Neural progenitor cell (in vitro differentiated cells): ENCODE measurements at places on chromosomes 1 and 21. TPM values are rescaled to one million over a fixed set of nuclear protein-coding genes. Genes with fewer than 3 reads are reported as not detected.

- peak; percentile 82 for DNase-seq
Measured at GRCh38 chr1:37793773-37794371, at the start of gene MANEAL. MANEAL (plus strand) TSS chr1:37793847; CDS start chr1:37794183, 336 bp downstream.

DNA sequence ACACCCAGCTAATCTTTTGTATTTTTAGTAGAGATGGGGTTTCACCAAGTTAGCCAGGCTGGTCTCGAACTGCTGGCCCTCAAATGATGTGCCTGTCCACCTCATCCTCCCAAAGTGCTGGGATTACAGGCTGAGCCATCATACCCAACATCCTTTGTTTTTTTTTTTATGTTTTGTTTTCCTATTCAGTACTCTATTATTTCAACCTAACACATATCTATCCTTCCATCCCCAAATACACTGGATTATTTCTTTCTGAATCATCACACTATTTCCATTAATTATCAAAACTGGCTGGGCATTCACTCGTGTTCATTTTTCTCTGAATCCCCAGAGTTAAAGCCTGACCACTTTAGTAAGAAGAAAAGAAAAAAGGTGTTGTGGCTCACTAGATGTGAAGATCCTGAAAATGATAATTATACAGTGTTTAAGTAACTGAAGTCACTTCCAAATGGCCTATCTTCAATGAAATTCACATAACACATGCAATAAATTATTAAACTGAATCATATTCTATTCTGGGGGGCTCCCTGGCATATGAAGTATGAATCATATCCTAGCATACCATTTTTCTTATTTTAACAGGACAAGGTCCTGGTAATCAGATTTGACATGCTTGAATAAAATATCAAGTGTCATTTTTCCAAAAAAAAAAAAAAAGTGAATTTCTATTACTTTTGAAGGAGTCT, 1754.2 kb downstream of the BRINP3 start:
- DNase-seq, result no peak

DNA sequence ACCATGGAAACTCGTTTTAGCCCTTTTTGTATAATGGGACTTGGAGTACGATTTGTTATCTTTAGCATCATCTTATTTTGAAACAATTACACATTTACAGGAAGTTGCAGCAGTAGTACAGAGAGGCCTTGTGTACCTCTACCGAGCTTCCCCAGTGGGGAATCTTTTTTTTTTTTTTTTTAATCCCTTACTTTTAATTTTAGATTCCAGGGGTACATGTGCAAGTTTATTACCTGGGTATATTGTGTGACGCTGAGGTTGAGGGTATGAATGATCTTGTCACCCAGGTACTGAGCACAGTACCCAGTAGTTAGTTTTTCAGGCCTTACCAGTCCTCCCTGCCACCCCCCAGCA, 45.9 kb downstream of the HHAT start:
- no peak for DNase-seq

- no peak for DNase-seq
Measured at GRCh38 chr1:225595974-225596551, 56.9 kb downstream of the ENAH start.

DNA sequence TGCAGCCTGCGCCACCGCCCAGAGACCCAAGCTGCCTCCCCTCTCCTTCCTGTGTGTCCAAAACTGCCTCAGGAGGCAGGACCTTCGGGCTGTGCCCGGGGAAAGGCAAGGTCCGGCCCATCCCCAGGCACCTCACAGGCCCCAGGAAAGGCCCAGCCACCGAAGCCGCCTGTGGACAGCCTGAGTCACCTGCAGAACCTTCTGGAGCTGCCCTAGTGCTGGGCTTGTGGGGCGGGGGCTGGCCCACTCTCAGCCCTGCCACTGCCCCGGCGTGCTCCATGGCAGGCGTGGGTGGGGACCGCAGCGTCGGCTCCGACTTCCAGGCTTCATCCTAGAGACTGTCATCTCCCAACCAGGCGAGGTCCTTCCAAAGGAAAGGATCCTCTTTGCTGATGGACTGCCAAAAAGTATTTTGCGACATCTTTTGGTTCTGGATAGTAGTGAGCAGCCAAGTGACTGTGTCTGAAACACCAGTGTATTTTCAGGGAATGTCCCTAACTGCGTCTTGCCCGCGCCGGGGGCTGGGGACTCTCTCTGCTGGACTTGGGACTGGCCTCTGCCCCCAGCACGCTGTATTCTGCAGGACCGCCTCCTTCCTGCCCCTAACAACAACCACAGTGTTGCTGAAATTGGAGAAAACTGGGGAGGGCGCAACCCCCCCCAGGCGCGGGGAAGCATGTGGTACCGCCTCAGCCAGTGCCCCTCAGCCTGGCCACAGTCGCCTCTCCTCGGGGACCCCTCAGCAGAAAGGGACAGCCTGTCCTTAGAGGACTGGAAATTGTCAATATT, 19.0 kb upstream of the CCDC27 start:
- no peak for DNase-seq

Gene CR1L
- total RNA-seq, result not detected in 2 replicates

DNA sequence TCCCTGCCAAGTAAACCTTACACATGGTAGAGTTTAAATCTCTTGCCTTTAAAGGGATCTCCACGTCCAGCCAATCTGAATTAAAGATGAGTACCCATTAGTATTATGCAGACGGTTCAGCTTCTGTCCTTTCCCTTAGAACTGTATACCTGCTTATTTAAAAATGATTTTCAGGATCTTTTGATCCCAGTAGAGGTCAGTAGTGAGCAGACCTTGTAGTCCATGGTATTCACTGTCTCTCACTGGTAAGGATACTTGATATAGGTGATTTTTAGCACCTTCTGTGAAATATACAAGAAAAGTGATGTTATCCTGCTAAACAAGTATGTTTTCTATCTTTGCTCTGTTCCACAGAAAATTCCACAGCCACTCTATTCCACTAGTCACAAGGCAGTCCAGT, 1211.6 kb upstream of the ADGRL4 start:
- peak; percentile 59 for DNase-seq

Gene WLS
- total RNA-seq, result 187 and 259 TPM in 2 replicates

Gene AMPD1
- total RNA-seq, result not detected in 2 replicates

Gene MYBPH
- total RNA-seq, result not detected in 2 replicates

Gene ALPL
- total RNA-seq, result 51.3 and 114 TPM in 2 replicates

Gene NEGR1
- total RNA-seq, result 0.50 and 0.62 TPM in 2 replicates

DNA sequence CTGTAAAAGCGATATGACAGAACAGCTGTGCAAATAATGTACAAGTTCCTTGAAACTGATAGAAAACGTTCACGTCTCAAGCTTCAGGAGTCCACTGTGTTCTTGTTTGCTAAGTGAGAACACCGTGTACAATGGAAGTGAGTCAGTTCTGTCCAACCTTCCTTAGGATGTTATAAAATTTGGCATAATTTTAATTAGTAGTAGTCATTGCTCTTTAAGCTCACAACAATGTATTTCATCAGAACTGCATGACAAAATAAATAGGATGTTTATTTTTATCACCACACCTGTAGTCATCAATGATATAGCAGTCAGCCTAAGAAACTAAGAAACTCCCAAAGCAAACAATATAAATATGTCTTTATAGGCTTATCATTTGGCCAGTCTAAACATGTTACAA, 53.0 kb downstream of the RGS2 start:
- DNase-seq, result no peak

Gene PPCS
- total RNA-seq, result 43.1 and 63.3 TPM in 2 replicates

Gene KANK4
- total RNA-seq, result 0.40 TPM in 1 of 2 replicates, not detected in the other

DNA sequence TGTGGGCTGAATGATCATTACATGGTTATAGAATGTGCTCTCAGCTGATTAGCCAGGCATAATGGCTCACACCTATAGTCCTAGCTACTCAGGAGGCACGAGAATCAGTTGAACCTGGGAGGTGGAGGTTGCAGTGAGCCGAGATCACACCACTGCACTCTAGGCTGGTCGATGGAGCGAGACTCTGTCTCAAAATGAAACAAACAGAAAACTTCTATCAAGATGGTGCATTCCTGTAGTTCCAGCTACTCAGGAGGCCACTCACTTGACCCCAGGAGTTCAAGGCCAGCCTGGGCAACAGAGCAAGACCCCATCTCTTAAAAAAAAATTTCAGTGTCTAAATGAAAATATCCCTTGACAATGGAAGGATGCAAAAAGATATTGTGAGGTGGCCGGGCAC, 10.9 kb downstream of the TIMM17A start:
- no peak for DNase-seq

DNA sequence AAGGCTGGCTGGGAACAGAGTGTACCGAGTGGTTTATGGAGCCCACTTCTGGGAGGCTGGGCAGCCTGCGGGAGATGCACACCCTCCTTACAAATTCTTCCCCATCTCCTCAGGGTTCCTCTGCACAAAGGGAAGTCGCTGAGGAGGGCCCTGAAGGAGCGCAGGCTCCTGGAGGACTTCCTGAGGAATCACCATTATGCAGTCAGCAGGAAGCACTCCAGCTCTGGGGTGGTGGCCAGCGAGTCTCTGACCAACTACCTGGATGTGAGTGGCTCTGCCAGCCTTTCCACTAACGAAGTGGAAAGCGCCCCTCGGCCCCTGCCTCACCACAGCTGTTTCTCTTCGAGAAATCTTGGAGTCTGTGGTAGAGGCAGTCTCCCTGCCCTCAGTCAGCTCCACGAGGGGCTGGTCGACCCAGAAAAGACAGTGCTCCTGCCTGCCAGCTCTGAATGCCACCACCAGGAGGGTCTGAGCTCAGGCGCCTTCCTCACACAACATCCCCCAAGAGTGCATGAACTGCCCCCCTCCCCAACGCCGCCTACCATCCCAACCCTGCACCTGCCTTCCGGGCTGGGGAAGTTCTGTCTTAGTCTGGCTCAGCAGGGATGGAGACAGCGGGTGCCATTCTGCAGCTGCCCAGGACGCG, 31.8 kb downstream of the PROK1 start:
- no peak for DNase-seq

Gene PGD
- total RNA-seq, result 207 and 265 TPM in 2 replicates

GRCh38 chr1:95195046-95195445, 39.0 kb upstream of the RWDD3 start:
- no peak for DNase-seq

- DNase-seq, result no peak
Measured at GRCh38 chr1:30037251-30038118, 685.9 kb downstream of the MATN1 start.

- DNase-seq, result no peak
Measured at GRCh38 chr1:233033361-233033760, 83.0 kb downstream of the NTPCR start.

DNA sequence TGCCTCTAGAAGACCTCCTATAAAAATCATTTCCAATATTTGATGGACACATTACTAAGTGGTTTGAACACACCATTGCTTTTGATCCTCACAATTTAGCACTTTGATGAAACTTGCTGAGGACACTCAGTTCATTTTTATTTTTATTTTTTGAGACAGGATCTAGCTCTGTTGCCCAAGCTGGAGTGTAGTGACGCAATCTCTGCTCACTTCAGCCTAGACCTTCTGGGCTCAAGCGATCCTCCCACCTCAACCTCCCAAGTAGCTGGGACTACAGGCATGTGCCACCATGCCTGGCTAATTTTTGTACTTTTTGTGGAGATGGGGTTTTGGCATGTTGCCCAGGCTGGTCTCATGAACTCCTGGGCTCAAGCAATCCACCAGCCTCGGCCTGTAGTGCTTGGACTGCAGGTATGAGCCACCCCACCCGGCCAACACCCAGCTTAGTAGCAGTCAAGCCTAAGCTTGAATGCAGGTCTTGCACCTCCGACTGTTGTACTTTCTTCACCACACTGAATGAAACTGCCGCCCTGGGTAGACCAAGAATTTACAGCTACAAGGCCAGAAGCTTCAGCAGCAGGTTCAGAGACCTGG, 24.8 kb upstream of the ATP2B4 start:
- DNase-seq, result no peak

- no peak for DNase-seq
Measured at GRCh38 chr1:164891615-164892014, 332.6 kb downstream of the PBX1 start.

Gene FCGR3A
- not detected in 2 replicates for total RNA-seq

DNA sequence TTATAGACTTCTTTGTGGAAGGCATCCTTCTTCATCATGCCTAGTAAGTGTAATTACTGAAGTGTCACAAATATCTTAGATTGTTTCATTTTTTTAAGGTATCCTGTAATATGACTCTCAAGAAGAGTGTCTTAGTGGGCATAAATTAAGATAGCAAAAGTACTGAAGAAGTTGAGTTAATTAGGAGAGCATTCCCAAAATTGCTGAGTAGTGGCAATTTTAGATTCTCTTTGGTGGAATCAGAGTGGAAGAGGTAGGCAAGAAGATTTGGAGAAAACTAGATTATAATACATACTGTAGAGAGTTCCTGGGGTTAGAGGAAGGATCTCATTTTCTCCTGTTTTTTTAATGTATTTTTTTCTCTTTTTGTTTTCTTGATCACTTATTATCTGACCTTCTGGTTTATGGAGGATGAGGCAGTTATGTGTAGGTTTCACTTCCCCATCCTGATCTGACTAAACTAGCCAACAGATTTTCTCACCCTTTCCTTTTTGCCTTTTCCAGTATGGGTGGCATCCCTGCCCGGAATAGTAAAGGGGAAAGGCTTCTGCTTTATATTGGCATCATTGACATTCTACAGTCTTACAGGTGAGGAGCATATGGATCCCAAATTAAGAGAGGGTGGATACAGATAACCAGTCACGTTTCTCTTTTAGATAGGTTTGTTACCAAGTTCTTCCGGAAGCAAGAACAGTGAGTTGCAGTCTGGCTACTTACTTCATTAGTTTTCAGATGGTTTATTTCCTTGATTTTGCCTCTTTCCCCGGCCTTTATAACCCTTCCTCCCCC, 16.7 kb upstream of the PSMD4 start:
- DNase-seq, result no peak

- peak; percentile 39 for DNase-seq
Measured at GRCh38 chr1:180935326-180936109, 22.8 kb downstream of the KIAA1614 start.

- no peak for DNase-seq
Measured at GRCh38 chr21:35995522-35996088, 64.7 kb downstream of the SETD4 start.

Gene FLG2
- not detected in 2 replicates for total RNA-seq

Gene MTMR11
- total RNA-seq, result 3.8 and 11.3 TPM in 2 replicates

Gene SLAMF8
- total RNA-seq, result not detected in 2 replicates

DNA sequence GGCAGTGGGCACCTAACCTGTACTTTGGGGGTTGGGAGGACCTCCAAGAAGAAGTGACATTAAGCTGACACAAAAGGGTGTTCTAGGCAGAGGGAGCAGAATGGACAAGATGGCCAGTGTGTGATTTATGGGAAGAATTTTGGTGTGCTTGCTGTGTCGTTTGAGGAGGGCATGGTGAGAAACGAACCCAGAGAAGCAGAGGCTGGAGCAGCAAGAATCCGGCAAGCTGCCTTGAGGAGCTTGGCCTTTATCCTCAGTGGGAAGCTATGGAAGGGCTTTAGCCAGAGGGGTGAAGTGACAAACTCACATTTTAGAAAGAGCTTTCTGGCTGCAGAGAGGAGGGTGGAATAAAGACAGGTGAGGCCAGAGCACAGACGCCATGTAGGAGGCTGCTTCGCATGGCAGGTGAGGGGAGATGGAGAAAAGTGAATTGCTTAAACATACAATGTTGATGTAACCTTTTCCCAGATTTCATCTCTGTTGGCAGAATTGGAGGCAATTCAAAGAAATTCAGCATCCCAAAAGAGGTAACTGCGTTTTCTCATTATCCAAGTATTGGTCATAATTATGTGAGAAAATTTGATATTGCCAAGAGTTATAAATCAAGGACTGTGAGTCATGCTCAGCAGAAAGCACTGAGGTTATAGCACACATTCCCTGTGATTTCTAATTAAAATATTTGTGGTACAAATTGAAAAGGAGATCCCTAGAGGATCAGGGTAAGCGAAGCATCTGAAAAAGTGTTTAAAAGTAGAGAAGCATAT, 26.5 kb downstream of the TRIM45 start:
- DNase-seq, result no peak

- no peak for DNase-seq
Measured at GRCh38 chr1:91122106-91122717, 100.4 kb upstream of the ZNF644 start.

GRCh38 chr1:169527451-169528214, 41.9 kb upstream of the SLC19A2 start:
- DNase-seq, result no peak
